ENCODE measurements at places on chromosomes 4 and X. TPM values are rescaled to one million over a fixed set of nuclear protein-coding genes. Genes with fewer than 3 reads are reported as not detected.

- H3K4me1 ChIP-seq, result no peaks in the 10 kb centered on the region
- DNase-seq, result peak; percentile 60
- no peaks in the 10 kb centered on the region for H3K36me3 ChIP-seq
- no peak overlapping the region for H3K27ac ChIP-seq
- no peak overlapping the region for H3K4me3 ChIP-seq
Measured at GRCh38 chrX:100591256-100592051, 6.7 kb downstream of the TNMD start.

- H3K4me3 ChIP-seq, result no peak overlapping the region
- H3K27me3 ChIP-seq, result no peaks in the 10 kb centered on the region
- H3K4me1 ChIP-seq, result peaks cover 7% of the 10 kb centered on the region
Measured at GRCh38 chr4:27000820-27001219, 140.2 kb downstream of the STIM2 start.

GRCh38 chrX:20265221-20265725 lies 1.4 kb downstream of the RPS6KA3 start:
- peak overlapping the region; percentile 89 for H3K27ac ChIP-seq
- peak; percentile 78 for DNase-seq
- peaks cover 3% of the 10 kb centered on the region for H3K27me3 ChIP-seq
- no peaks in the 10 kb centered on the region for H3K36me3 ChIP-seq
- peak overlapping the region; percentile 63 for H3K4me3 ChIP-seq
- peaks cover 11% of the 10 kb centered on the region for H3K4me1 ChIP-seq

ERCC6L gene
- 0.15 TPM for total RNA-seq

F11 gene
- not detected for total RNA-seq

DNA sequence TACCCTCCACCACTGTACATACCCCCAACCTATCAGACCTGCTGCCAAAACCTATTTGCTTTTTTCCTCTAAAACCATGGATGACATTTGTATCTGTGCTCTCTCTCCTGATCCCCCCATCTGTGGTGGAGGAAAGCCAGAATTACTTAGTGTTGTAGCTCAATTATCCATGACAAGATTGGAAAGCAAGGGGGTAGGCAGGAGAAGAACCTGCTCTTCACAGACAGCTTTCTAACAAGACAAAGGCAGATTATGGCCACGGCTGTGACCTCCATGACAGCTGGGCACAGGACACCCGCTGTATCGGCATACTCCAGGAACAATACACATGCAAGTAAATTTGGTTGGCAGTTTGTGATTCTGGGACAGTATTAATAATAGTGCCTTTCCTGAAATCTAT lies 186.7 kb downstream of the ENOX2 start:
- H3K4me3 ChIP-seq, result no peak overlapping the region
- no peak overlapping the region for H3K27ac ChIP-seq
- H3K36me3 ChIP-seq, result no peaks in the 10 kb centered on the region

- DNase-seq, result no peak
- H3K4me3 ChIP-seq, result no peak overlapping the region
- no peaks in the 10 kb centered on the region for H3K36me3 ChIP-seq
- no peak overlapping the region for H3K27ac ChIP-seq
- H3K27me3 ChIP-seq, result no peaks in the 10 kb centered on the region
- H3K4me1 ChIP-seq, result no peaks in the 10 kb centered on the region
Measured at GRCh38 chr4:139629436-139630125, 36.0 kb upstream of the MGST2 start.

COX7B2 gene
- total RNA-seq, result not detected

DNA sequence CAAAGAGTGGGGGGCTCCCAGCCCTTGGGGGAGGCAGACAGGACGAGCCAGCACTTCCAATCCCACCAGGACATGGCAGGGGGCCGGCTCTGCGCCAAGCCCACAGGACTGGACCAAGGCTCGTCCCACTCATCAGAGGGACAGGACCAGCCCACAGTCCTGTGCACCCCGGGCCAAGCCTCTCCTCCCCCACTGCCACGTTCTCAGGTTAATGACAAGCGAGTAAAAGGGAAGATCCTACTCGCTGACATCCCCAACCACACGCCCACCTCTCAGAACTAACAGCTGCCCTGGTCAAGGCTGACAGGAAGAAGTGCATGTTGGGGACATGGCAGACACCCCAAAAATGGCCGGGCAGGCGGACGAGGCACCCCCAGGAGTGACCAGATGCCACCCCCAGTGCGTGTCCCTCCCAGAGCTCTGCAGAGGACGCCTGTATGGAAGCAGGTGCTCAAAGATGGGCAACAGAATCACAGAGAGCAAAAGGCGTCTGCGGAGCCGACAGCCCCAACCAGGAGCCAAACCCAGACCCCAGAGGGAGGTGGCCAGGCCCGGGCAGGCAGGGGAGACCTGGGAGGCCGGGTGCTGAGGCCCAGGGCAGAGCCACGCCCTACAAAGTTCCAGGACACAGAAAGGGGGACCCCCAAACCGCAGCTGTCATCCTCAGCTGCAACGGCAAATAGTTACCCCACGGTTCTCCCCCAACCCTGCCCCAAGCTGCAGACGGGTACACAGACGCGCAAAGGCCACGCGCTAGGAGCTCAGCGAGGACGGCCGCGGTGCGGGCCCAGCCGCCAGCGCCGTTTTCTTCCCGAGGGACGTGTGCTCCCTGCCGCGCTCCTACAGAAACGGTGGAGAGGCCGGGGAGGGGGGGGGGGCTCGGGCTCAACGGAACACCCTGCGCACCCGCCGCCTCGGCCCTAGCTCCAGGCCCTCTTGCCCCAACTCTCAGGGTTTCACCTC lies 1.7 kb downstream of the CTBP1 start:
- DNase-seq, result no peak
- H3K27ac ChIP-seq, result peak overlapping the region; percentile 92
- H3K4me1 ChIP-seq, result peaks cover 73% of the 10 kb centered on the region
- H3K36me3 ChIP-seq, result no peaks in the 10 kb centered on the region
- no peaks in the 10 kb centered on the region for H3K27me3 ChIP-seq

DNA sequence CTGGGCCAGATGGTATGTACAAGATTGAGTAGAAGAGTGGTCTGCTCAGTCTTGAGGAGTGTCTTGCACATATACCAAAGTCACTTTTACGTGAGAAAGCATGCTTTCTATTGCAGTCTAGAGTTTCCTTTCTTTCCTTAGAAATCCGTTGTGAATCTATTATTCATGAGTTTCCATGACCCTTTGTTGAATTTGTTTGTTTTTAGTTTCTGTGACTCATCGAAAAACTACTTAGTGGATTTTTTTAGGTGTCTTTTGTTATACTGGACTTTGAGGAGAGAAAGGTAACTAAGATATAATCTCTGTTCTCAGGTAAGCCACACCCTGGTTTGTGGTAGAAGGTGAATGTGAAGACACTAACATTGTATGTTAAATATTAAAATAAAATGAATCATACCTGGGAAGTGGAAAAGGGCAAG lies 23.0 kb downstream of the GALNT7 start:
- H3K4me3 ChIP-seq, result no peak overlapping the region
- H3K36me3 ChIP-seq, result no peaks in the 10 kb centered on the region
- no peaks in the 10 kb centered on the region for H3K27me3 ChIP-seq
- no peaks in the 10 kb centered on the region for H3K4me1 ChIP-seq
- no peak overlapping the region for H3K27ac ChIP-seq

DNA sequence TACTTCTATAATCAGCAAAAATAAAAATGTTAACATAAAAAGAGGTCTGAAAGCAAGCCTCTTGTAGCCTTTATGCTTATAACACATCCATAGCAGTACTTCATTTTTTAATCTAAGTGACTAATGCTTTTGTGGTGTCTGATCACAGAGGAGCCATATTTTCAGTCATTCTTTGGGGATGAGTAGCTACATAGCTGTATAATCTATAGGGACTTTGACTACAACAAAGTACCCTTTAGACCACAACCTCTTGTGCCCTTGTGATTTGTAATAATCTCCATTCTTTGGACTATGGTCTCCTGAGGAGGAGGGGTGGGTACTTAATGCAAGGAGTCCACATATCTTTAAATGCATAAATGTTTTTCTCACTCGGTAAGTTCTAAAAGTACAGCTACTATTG lies 9.6 kb downstream of the DRP2 start:
- H3K4me3 ChIP-seq, result no peak overlapping the region
- H3K27me3 ChIP-seq, result no peaks in the 10 kb centered on the region
- DNase-seq, result no peak
- H3K27ac ChIP-seq, result no peak overlapping the region

- no peaks in the 10 kb centered on the region for H3K27me3 ChIP-seq
Measured at GRCh38 chrX:47145395-47146120, 537 bp downstream of the RBM10 start.

DNA sequence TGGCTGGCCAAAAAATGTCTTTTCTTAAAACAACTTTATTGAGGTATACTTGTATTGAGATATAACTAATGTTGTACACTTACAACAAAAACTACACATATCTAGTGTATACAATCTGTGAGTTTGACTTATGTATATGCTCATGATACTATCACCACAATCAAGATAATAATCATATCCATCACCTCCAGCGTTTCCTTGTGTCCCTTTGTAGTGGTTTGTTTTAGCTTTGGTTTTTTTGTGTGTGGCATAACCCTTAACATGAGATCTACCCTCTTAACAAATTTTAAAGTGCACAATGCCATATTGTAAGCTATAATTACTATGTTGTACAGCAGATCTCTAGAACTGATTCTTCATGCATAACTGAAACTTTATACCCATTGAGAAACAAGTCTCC lies 13.4 kb upstream of the PCSK1N start:
- no peak for DNase-seq
- no peaks in the 10 kb centered on the region for H3K36me3 ChIP-seq
- H3K27me3 ChIP-seq, result no peaks in the 10 kb centered on the region
- H3K4me1 ChIP-seq, result no peaks in the 10 kb centered on the region
- H3K4me3 ChIP-seq, result no peak overlapping the region
- H3K27ac ChIP-seq, result no peak overlapping the region

DNA sequence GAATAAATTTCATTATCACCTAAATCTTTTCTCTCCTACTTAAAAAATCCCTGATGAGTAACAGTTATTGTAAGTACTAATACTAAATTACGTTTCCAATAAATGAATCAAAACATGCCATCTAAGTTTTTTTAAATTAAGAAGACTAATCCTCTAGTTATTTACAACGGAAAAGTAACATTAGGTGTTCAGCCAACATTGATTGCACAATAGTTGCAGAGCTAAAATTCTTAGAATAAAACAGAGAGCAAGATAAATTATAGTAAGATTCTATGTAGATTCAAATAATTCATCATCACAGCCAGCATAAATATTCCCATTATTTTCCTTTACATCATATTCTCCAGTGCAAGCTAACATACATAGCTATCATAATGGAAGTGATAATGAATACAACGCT lies 139.2 kb downstream of the HDX start:
- no peak overlapping the region for H3K27ac ChIP-seq
- H3K27me3 ChIP-seq, result no peaks in the 10 kb centered on the region
- H3K4me3 ChIP-seq, result no peak overlapping the region
- no peak for DNase-seq
- H3K4me1 ChIP-seq, result no peaks in the 10 kb centered on the region
- H3K36me3 ChIP-seq, result no peaks in the 10 kb centered on the region

- H3K27ac ChIP-seq, result no peak overlapping the region
- no peaks in the 10 kb centered on the region for H3K36me3 ChIP-seq
- no peaks in the 10 kb centered on the region for H3K4me1 ChIP-seq
- H3K4me3 ChIP-seq, result no peak overlapping the region
Measured at GRCh38 chr4:56757261-56757746, 64.2 kb downstream of the SPINK2 start.

DNA sequence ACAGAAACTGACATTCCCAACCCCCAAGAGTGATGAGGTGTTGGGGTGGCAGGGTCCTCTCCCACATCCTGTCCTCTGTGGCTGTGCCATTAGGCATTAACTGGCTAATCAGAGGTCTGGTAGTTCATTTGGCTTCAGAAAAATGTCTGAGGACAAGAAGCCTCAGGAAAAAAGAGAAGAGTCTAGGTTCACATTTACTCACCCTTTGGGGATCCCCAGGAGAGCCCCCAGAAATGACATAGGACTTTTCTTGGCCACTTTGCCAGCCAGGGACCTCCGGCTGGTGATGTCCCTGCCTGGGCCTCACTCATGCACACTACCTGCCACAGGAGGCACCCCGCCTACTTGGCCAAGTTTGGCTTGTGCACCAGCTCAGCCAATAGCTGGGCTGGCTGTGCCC lies 173.0 kb downstream of the RBM46 start:
- H3K36me3 ChIP-seq, result no peaks in the 10 kb centered on the region
- DNase-seq, result no peak
- H3K4me3 ChIP-seq, result no peak overlapping the region
- no peaks in the 10 kb centered on the region for H3K27me3 ChIP-seq
- H3K4me1 ChIP-seq, result no peaks in the 10 kb centered on the region

GRCh38 chr4:112311516-112311915 lies 14.3 kb downstream of the ALPK1 start:
- no peaks in the 10 kb centered on the region for H3K36me3 ChIP-seq
- peaks cover 8% of the 10 kb centered on the region for H3K4me1 ChIP-seq
- H3K27ac ChIP-seq, result no peak overlapping the region
- H3K4me3 ChIP-seq, result no peak overlapping the region
- DNase-seq, result no peak

CCNB3 gene
- total RNA-seq, result not detected

GRCh38 chr4:16169490-16169889 lies 56.8 kb downstream of the TAPT1 start:
- H3K27me3 ChIP-seq, result no peaks in the 10 kb centered on the region
- DNase-seq, result no peak
- H3K27ac ChIP-seq, result no peak overlapping the region
- H3K4me3 ChIP-seq, result no peak overlapping the region
- H3K36me3 ChIP-seq, result peaks cover 64% of the 10 kb centered on the region
- H3K4me1 ChIP-seq, result no peaks in the 10 kb centered on the region

- peaks cover 5% of the 10 kb centered on the region for H3K4me1 ChIP-seq
- no peaks in the 10 kb centered on the region for H3K36me3 ChIP-seq
- H3K27me3 ChIP-seq, result no peaks in the 10 kb centered on the region
- no peak overlapping the region for H3K4me3 ChIP-seq
- H3K27ac ChIP-seq, result no peak overlapping the region
Measured at GRCh38 chr4:177250056-177250696, 59.5 kb upstream of the NEIL3 start.

RNF175 gene
- total RNA-seq, result 10.2 TPM

GRCh38 chr4:180031330-180031729 lies 2211.9 kb upstream of the TENM3 start:
- no peaks in the 10 kb centered on the region for H3K27me3 ChIP-seq
- H3K4me3 ChIP-seq, result no peak overlapping the region
- H3K27ac ChIP-seq, result no peak overlapping the region
- H3K36me3 ChIP-seq, result no peaks in the 10 kb centered on the region
- DNase-seq, result no peak

- DNase-seq, result no peak
- no peaks in the 10 kb centered on the region for H3K4me1 ChIP-seq
- no peak overlapping the region for H3K4me3 ChIP-seq
- H3K27ac ChIP-seq, result no peak overlapping the region
Measured at GRCh38 chrX:29587107-29587506, 628.3 kb upstream of the MAGEB2 start.

DHRSX gene
- total RNA-seq, result 21.9 TPM

PRKG2 gene
- 2.5 TPM for total RNA-seq

GRCh38 chr4:113209153-113209552 lies 159.7 kb downstream of the ANK2 start:
- no peak overlapping the region for H3K4me3 ChIP-seq
- DNase-seq, result no peak
- peaks cover 5% of the 10 kb centered on the region for H3K4me1 ChIP-seq
- H3K27me3 ChIP-seq, result no peaks in the 10 kb centered on the region
- H3K36me3 ChIP-seq, result no peaks in the 10 kb centered on the region
- H3K27ac ChIP-seq, result no peak overlapping the region

GRCh38 chrX:150536455-150537116 lies 31.8 kb upstream of the MTM1 start:
- H3K4me3 ChIP-seq, result no peak overlapping the region
- H3K36me3 ChIP-seq, result no peaks in the 10 kb centered on the region
- H3K4me1 ChIP-seq, result no peaks in the 10 kb centered on the region
- DNase-seq, result no peak

- DNase-seq, result no peak
- H3K27me3 ChIP-seq, result no peaks in the 10 kb centered on the region
- no peaks in the 10 kb centered on the region for H3K4me1 ChIP-seq
- H3K4me3 ChIP-seq, result no peak overlapping the region
Measured at GRCh38 chr4:95580226-95580625, 31.5 kb upstream of the UNC5C start.

VCX3A gene
- total RNA-seq, result not detected

PNMA6F gene
- total RNA-seq, result not detected

SHROOM2 gene
- total RNA-seq, result 2.7 TPM

LONRF3 gene
- 3.6 TPM for total RNA-seq
